NCI-H187 treated with DMSO at 0.1 percent for 48 hours (cell line): ENCODE measurements at places on chromosomes 7 and 10.

GRCh38 chr10:120403109-120403508 lies 53.9 kb upstream of the PLPP4 start:
- no peak for DNase-seq

GRCh38 chr10:116487522-116488430 lies 58.0 kb upstream of the PNLIP start:
- DNase-seq = no peak

GRCh38 chr7:137421366-137421765 lies 77.8 kb upstream of the PTN start:
- no peak for DNase-seq

DNA sequence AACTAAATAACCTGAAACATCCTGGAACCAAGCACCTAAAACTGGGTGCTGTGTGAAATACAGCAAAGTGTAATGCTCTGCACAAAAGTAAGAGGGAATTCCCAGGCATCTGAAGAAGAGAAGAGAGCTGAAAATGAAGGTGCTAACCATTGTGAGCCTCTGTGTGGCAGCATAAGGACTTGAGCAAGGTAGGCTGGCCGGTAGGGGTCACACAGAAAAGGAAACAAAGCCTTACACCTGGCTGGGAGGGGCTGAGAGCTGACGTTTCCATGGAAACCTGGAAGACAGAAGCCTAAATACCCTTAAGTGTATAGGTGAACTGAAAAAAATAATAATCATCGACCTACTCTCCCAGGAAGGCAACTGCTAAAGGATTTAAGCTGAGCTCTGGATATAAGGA lies 48.6 kb downstream of the CUL1 start:
- DNase-seq = no peak

DNA sequence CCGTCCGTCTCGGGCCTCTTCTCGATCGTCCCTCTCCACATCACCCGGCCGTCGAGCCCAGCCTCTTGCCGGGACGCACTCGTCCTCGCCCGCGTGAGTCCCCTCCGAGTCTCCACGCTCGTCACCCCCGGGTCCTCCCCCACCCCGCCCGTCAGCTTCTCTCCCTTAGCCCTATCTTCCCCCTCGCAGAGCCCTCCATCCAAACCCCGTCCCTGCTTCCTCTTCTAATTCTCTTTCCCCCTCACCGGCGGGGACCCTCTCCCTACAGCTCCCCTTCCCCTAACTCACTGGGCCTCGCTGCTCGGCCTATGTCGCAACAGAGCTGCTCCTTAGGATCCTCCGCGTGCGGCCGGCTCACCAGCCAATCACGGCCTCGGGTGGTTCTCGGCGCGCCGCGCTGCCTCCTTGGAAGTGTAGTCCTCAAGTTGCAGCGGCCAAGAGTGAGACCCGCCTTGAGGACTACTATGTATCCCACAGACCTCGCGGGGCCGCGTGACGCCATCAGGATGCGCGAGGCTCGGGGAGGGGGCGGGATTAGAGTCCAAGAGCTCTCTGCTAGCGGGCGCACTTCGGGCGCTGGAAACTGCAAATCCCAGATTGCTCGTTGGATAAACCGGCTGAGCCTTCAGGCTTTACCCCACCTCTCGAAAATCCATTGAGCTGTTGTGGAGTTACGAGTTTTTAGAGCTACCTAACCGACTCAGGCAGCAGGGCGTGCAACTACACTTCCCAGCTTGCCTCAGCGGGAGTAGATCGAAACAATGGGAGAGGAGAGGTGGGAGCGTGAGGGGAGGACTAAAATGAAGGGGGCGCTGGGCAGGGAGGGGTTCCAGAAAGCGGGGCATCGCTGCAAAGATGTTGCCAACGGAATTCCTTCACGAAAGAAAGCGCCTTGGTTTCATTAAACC lies at the start of gene ABCF2:
Gene ABCF2, minus strand, starts transcription at position 331 of the 908 bp plus-strand sequence. CDS start 747 bp downstream, outside the sequence.
- peak; percentile 85 for DNase-seq
